ENCODE measurements at places on chromosomes 12 and 14.
A peak's percentile ranks its signal among the peaks of the same experiment; 100 is the strongest.

DNA sequence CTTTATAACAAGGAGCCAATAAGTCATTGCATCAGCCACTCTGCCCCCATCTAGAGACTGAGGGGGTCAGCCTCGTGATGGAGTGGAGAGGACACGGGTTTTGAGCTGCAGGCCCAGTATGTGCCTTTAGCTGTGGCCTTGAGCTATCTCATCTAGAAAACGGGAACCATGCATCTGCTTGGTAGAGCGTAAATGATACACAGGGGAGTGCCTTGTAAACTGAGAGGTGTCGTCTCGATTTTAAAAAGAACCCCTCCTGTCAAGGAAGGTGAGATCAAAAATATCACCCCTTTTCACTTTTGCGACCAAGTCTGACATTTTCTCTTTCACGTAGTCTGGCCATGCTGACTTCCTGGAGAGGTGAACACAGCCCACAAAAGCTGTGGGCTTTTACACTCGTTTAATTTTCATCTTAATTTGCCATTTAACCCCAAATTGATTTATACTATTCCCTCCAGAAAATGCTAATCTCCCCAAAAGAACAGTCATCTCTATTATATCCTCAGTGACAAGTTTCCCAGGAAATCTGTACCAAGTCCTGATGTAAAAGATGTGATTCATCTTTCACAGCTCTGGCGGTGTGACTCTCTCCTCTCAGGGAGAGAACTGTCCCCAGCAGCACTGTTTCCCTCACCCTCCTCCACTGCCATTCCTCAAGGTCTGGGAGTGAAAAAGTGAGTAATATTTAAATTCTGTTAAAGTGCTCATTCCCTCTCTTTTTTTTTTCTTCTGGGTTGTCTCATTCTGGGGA, 30.6 kb downstream of the VCPKMT start:
- peak; percentile 49 for DNase-seq

GRCh38 chr12:124328116-124328515, 33.2 kb downstream of the RFLNA start:
- DNase-seq, result no peak

DNA sequence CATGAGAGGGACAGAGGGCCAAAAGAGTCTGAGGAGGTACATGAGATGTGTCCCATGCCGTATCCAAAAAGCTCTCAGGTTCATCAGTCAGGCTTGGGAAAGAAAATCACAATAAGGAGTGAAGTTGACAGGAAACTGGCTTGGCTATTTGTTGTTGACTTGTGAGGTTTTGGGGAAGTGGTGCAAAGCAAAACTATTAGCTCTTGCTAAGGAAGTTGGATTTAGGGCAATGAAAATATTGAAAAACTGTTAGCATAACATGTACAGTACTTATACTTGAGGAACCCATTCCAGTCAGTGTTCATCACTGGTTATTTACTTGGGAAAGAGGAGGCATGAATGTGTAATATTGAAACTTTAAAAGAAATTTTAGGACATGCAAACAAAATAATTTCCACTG, 145.9 kb downstream of the DUSP6 start:
- DNase-seq, result no peak

DNA sequence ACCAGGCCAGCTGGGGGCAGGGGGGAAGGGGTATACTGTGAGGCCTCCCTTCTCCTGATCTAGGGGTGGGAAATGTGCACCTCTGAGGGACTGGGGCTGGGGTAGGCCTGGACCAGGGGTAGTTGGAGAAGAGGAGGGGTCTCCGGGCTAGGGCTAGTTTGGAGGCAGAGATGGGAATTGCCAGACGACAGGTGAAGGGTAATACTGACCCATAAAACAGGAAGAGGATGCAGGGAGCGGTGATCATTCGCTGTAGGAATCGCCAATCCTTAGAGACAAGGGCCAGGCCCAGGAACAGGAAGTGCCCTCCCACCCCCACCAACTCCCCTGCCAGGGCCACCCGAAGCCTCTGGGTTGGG, 4.4 kb downstream of the SLC22A17 start:
- DNase-seq, result no peak

GRCh38 chr14:36829547-36829946, 167.9 kb downstream of the PAX9 start:
- DNase-seq, result no peak

DNA sequence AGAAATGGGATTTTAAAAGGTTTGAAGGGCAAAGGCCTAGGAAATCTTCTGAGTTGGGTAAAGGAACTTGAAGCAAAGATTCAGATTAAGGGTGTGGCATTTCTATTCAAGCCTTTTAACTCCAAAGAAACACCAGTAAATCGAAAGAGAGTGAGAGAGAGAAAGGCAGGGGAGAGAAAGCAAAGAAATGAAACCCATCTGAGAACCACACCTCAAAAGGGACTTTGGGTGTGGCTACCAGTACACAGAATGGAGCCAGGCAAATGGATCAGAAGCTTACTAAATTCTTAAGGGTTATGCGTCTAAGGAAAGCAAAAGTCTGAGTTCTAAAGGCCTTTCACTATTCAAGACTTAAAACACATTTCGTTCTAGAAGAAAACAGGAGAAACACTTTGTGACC, 277.4 kb downstream of the BCL11B start:
- no peak for DNase-seq

- DNase-seq, result no peak
Measured at GRCh38 chr14:57352396-57353170, 37.8 kb upstream of the NAA30 start.

DNA sequence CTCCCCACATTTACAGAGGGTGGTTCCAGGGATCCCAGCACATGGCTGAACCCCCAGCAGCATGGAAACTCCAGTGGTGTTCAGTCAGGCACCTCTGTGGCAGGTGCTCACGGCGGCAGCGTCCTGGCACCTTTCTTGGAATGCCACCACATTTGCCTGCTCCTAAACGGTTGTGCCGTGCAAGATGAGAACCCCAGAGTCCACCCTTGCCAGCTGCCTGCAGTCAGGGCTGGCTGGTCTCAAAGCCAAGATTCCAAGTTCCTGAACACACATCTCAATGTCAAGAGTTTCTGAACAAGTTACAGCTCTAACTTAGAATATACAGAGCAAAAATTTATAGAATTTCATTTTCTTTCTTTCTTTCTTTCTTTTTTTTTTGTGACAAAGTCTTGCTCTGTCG, 38.7 kb downstream of the DDX51 start:
- no peak for DNase-seq

DNA sequence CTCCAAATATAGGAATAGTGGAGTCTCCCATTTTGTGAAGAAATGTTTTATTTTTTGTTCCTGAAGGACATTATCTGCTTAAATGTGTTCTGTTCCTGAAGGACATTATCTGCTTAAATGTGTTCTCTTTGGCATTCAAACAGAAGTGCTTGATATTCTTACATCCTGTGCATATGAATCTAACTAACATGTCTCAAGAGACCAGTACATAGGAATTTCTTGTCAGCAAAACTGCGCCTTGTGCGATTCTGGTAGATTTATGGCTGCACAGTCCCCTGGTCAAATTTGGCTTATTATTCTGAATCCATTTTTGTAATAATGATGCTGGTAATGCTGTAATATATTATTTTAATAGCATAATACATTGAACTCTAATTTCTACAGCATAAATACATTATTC, 722.4 kb downstream of the NOVA1 start:
- DNase-seq, result no peak

- no peak for DNase-seq
Measured at GRCh38 chr14:101103321-101103901, 199.9 kb upstream of the RTL1 start.

GRCh38 chr14:20723488-20723887, 22.2 kb upstream of the EDDM3A start:
- DNase-seq, result no peak

DNA sequence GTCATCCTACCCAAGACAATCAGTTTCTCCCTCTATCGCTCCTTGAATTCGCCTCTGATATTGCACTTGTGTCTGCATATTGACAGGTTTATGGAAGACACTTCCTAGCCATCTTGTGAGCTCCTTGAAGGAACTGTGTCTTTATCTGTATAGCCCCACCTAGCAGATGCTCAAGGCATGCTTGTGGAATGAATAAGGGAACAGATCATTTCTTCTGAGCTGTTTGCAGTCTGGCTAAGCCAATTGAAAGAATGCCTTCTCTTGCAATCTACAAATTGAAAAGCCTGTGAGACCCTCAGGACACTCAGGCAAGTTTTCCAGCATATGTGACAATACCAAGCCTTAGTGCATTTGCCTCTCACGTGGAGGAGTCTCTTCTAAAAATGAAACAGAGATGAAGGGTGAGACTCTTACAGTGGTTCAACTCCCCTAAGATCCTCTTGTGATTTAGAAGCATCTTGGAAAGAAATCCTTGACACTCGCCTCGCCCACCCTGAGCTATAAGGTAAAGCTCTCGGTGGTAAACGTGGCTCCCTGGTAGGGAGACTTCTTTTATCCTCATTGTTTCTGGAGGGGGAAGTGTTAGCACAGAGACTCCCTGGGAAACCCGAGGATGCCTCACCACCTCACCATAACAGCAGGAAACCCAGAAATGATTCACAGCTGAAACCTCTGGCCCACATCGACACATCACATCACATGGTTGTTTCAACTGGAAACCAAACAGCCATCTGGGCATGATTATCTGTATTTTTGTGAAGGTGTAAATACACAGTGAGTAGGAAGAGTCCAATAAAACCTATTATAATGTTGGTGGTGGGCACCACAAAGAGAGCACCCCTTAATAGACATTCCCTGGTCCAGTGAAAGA, 112.3 kb upstream of the BCL2L14 start:
- peak; percentile 50 for DNase-seq

DNA sequence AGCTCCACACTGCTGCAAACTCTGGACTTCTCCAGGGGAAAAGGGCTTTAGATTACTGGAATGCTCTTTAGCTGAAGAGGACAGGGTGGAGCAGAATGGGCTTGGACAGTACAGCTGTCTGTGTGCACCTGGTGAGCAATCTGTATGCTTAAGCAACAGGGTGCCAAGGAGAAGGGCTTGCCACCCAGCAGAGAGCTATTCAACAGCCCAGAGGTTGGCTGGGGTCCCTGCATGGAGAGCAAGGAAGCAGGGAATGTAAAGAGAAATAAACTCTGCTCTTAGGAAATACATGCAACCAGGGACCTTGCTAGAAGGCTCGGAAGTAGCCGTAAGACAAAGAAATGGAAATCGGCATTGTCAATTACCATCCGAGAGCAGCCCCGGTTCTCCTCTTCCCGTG, 53.0 kb upstream of the CORO1C start:
- no peak for DNase-seq

- no peak for DNase-seq
Measured at GRCh38 chr14:69553252-69553651, 21.4 kb downstream of the CCDC177 start.

DNA sequence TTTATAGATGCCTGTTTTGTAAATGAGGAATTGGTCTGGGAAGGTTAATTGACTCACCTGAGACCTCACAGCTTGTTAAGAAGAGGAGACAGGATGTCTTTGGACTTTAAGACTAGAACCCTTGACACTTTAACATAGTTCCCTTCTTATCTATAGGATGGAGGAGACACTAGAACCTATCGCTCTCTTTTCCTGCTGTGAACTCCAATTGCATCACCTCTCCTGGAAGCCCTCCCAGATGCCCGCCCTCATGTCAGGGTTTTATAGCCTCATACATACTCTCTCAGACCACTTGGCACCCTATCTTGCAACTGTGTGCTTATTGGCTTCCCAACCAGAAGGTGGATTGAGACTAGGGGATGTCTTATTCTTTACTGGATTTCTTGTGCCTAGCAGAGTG, 2.5 kb upstream of the CTDSP2 start:
- no peak for DNase-seq

- no peak for DNase-seq
Measured at GRCh38 chr12:107917912-107918800, 143.7 kb downstream of the ASCL4 start.

- DNase-seq, result no peak
Measured at GRCh38 chr14:43981135-43981768, 525.8 kb downstream of the FSCB start.

- peak; percentile 21 for DNase-seq
Measured at GRCh38 chr12:108193917-108194316, 64.8 kb downstream of the WSCD2 start.

DNA sequence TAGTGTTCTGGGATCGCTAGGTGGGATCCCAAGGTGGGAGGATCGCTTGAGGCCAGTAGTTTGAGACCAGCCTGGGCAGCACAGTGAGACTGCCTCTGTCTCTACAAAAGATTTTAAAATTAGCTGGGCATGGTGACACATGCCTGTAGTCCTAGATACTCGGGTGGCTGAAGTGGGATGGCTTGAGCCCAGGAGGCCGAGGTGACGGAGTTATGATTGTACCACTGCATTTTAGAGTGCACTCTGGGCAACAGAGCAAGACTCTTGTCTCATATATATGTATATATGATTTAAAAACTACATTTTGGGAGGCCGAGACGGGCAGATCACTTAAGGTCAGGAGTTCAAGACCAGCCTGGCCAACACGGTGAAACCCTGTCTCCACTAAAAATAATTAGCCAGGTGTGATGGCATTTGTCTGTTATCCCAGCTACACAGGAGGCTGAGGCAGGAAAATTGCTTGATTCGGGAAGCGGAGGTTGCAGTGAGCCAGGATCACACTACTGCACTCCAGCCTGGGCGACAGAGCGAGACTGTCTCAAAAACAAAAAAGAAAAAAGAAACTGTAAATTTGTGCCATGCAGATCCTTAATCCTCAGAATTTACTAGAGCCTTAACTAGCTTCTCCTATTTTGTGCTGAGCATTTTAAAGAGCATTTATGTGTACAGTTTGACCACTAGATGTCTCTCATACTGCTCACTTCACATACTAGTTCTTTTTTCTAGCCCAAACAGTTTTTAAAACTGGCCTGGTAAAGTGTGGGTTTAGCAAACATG, 114.8 kb downstream of the MON2 start:
- DNase-seq, result no peak

DNA sequence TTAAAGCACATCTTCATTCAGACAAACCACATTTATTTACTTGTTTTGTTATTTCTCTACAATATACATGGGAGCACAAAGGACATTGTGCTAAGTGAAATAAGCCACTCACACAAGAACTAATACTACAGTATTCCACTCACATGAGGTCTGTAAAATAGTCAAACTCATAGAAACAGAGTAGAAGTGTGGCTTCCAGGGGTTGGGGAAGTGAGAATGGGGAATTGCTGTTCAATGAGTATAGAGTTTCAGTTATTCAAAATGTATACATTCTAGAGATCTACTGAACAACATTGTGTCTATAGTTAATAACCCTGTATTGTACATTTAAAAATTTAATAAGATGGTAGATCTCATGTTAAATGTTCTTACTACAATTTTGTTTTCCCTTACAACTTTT, 88.8 kb downstream of the ATXN7L3B start:
- no peak for DNase-seq

DNA sequence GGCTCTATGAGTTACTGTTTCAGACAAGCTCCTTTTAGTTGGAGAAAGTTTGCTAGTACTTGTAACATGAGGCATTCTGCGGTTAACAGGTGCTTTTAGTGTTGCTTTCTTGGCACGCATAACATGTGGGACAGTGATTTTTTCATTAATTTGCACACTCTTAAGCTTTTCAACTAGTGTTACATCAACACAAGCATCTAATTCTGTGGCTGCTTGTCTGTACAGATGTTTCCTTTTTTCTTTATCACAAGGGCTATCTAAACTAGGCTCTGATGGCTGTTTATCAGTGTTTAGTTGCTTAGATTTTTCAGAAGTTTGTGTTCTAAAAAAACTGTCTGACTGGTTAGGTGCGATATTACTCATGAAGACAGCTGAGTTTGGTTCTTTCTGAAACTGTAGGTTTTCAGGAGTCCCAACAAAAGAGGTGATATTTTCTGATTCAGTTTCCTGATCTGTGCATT, 120.1 kb downstream of the RALGAPA1 start:
- DNase-seq, result no peak

Data from stimulated activated CD4-positive, alpha-beta T cell treated with anti-CD3 and anti-CD28 coated beads, Interleukin-12 subunit alpha, Interleukin-12 subunit beta, amount 100 ng/mL, for 48 hours (primary cell).